Small intestine (tissue), 16 donors: ENCODE measurements at places on chromosomes 6 and 20.
A peak's percentile ranks its signal among the peaks of the same experiment; 100 is the strongest.

- no peaks in the 10 kb centered on the region for H3K36me3 ChIP-seq
- no peak overlapping the region for H3K27ac ChIP-seq
- H3K4me3 ChIP-seq: no peak overlapping the region
- no peaks in the 10 kb centered on the region for H3K4me1 ChIP-seq
- no peaks in the 10 kb centered on the region for H3K27me3 ChIP-seq
These were observed 104.4 kb upstream of the ESR1 start for GRCh38 chr6:151702851-151703658.

DNA sequence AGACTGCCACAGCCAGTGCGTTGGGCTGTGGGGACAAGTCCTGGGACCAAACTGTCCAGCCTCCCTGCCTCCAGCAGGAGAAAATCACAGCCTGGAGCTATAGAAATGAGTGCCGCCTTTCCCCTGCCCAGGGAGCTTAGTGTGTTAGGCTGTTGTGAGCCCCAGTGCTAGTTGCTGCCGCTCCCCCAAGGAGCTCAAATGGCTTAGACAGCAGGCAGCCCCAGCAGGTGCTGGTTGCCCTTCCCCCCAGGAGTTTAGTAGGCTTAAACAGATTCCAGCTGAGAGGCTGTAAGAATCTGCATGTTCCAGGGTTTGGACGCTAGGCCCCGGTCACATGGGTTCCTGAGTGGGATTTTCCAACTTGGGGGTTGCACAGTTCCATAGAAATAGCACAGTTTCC, 27.2 kb upstream of the HMGN3 start:
- H3K4me1 ChIP-seq: no peaks in the 10 kb centered on the region
- H3K36me3 ChIP-seq: no peaks in the 10 kb centered on the region
- H3K27me3 ChIP-seq: no peaks in the 10 kb centered on the region
- no peak overlapping the region for H3K4me3 ChIP-seq
- no peak overlapping the region for H3K27ac ChIP-seq
- no peak for DNase-seq

DNA sequence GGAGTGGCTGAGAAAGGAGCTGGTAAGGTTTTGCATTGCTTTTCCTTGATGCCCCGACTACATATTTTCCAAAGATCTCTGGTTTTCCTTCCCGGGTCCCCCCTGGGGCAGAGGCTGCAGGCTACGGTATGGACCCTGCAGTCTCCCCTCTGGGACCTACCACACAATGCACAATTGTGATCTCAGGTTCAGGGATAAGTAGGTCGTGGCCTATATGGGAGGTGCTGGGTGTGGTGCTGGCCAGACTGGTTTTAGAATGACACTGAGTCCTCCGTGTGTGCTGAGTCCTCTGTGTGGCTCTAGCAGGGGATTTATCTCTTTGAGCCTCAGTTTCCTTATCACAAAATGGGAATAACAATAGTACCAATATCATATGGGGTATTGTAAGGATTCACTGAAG, 376 bp downstream of the C20orf202 start:
- no peaks in the 10 kb centered on the region for H3K36me3 ChIP-seq
- no peaks in the 10 kb centered on the region for H3K4me1 ChIP-seq
- H3K4me3 ChIP-seq: no peak overlapping the region
- H3K27ac ChIP-seq: no peak overlapping the region

GRCh38 chr6:17418281-17419188, 25.1 kb downstream of the CAP2 start:
- H3K4me3 ChIP-seq: no peak overlapping the region
- no peak for DNase-seq
- H3K4me1 ChIP-seq: no peaks in the 10 kb centered on the region
- H3K27me3 ChIP-seq: no peaks in the 10 kb centered on the region
- H3K27ac ChIP-seq: peak overlapping the region; percentile 28
- H3K36me3 ChIP-seq: no peaks in the 10 kb centered on the region

- H3K27ac ChIP-seq: no peak overlapping the region
- H3K4me1 ChIP-seq: no peaks in the 10 kb centered on the region
- no peaks in the 10 kb centered on the region for H3K36me3 ChIP-seq
- H3K4me3 ChIP-seq: no peak overlapping the region
These were observed 264.5 kb downstream of the PREX1 start for GRCh38 chr20:48563191-48563870.

DNA sequence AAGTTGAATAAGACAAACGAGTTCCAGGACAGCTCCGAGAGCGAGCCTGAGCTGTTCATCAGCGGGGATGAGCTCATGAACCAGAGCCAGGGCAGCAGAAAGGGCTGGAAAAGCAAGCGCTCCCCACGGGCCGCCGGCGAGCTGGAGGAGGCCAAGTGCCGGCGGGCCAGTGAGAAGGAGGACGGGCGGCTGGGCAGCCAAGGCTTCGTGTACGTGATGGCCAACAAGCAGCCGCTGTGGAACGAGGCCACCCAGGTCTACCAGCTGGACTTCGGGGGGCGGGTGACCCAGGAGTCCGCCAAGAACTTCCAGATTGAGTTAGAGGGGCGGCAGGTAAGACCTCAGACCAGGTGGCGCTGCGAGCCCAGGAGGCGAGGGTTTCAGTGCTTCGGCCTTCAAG, 56.0 kb upstream of the TMEM181 start:
- DNase-seq: no peak
- H3K4me1 ChIP-seq: no peaks in the 10 kb centered on the region
- H3K36me3 ChIP-seq: peaks cover 16% of the 10 kb centered on the region
- no peaks in the 10 kb centered on the region for H3K27me3 ChIP-seq
- no peak overlapping the region for H3K4me3 ChIP-seq

- H3K4me3 ChIP-seq: no peak overlapping the region
- H3K27me3 ChIP-seq: no peaks in the 10 kb centered on the region
- H3K36me3 ChIP-seq: peaks cover 3% of the 10 kb centered on the region
- no peaks in the 10 kb centered on the region for H3K4me1 ChIP-seq
These were observed 264.5 kb downstream of the KIF16B start for GRCh38 chr20:16308754-16309153.

GRCh38 chr6:53795702-53796450, 1.1 kb downstream of the LRRC1 start:
- peak overlapping the region; percentile 68 for H3K4me3 ChIP-seq
- peaks cover 6% of the 10 kb centered on the region for H3K4me1 ChIP-seq
- no peaks in the 10 kb centered on the region for H3K27me3 ChIP-seq
- no peaks in the 10 kb centered on the region for H3K36me3 ChIP-seq
- peak overlapping the region; percentile 42 for H3K27ac ChIP-seq
- DNase-seq: peak; percentile 79

- no peaks in the 10 kb centered on the region for H3K27me3 ChIP-seq
- no peak overlapping the region for H3K27ac ChIP-seq
- H3K4me3 ChIP-seq: no peak overlapping the region
- no peaks in the 10 kb centered on the region for H3K4me1 ChIP-seq
- no peaks in the 10 kb centered on the region for H3K36me3 ChIP-seq
These were observed 91.5 kb downstream of the HTR1B start for GRCh38 chr6:77371748-77372147.

GRCh38 chr6:117615750-117616390, 13.6 kb upstream of the GOPC start:
- H3K4me1 ChIP-seq: no peaks in the 10 kb centered on the region
- H3K4me3 ChIP-seq: no peak overlapping the region
- no peaks in the 10 kb centered on the region for H3K27me3 ChIP-seq
- DNase-seq: no peak
- no peak overlapping the region for H3K27ac ChIP-seq

- H3K4me3 ChIP-seq: no peak overlapping the region
- H3K4me1 ChIP-seq: peaks cover 3% of the 10 kb centered on the region
- H3K27me3 ChIP-seq: no peaks in the 10 kb centered on the region
- DNase-seq: no peak
These were observed 387.7 kb upstream of the SASH1 start for GRCh38 chr6:147954938-147955337.

- H3K4me1 ChIP-seq: no peaks in the 10 kb centered on the region
- no peaks in the 10 kb centered on the region for H3K36me3 ChIP-seq
- no peak overlapping the region for H3K27ac ChIP-seq
- peak; percentile 5 for DNase-seq
- no peaks in the 10 kb centered on the region for H3K27me3 ChIP-seq
- H3K4me3 ChIP-seq: no peak overlapping the region
These were observed 28.5 kb upstream of the SNRPB2 start for GRCh38 chr20:16701296-16701695.

- no peak for DNase-seq
These were observed 9.9 kb downstream of the PROCR start for GRCh38 chr20:35181731-35182130.

DNA sequence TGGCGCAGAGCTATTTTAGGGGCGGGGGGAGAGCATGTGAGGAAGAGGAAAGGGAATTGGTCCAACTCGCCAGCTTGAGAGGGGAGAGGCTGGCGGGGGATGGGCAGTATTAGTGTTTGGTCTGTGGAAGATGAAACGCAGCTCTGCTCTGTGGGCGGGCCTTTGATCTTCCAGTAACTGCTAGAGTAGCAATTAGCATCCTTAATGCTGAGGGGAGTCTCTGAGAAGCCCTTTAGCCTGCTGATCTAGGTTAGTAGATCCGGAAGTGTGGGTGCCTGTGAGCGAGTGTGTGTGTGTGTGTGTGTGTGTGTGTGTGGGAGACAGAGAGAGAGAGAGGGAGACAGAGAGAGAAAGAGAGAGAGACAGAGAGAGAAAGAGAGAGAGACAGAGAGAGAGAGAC, 117.2 kb upstream of the BACH2 start:
- no peaks in the 10 kb centered on the region for H3K4me1 ChIP-seq
- DNase-seq: peak; percentile 53
- H3K4me3 ChIP-seq: peak overlapping the region; percentile 13
- no peak overlapping the region for H3K27ac ChIP-seq

- no peak overlapping the region for H3K4me3 ChIP-seq
- peaks cover 19% of the 10 kb centered on the region for H3K36me3 ChIP-seq
- H3K27me3 ChIP-seq: no peaks in the 10 kb centered on the region
- DNase-seq: peak; percentile 54
These were observed 81.8 kb downstream of the KIF16B start for GRCh38 chr20:16491294-16491905.

DNA sequence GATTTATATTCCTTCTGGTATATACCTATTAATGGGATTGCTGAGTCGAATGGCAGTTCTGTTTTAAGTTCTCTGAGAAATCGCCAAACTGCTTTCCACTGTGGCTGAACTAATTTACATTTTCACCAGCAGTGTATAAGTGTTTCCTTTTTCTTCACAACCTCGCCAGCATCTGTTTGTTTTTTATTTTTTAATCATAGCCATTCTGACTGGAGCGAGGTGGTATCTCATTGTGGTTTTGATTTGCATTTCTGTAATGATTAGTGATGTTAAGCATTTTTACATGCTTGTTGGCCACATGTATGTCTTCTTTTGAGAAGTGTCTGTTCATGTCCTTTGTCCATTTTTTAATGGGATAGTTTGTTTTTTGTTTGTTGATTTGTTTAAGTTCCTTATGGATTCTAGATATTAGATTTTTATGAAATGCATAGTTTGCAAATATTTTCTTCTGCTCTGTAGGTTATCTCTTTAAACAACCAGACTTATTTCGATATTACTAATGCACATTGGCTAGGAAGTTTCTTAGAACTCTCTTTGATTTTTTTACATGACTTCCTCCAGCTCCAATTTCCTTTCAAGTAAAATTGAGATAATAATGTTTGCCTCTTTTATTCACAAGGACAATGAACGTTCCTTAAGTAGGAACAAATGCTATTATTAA, 12.2 kb upstream of the VNN1 start:
- DNase-seq: no peak
- H3K4me1 ChIP-seq: no peaks in the 10 kb centered on the region
- no peak overlapping the region for H3K27ac ChIP-seq
- no peaks in the 10 kb centered on the region for H3K36me3 ChIP-seq

GRCh38 chr6:116531675-116532570, 13.6 kb downstream of the TRAPPC3L start:
- no peaks in the 10 kb centered on the region for H3K27me3 ChIP-seq
- H3K4me3 ChIP-seq: no peak overlapping the region
- H3K36me3 ChIP-seq: no peaks in the 10 kb centered on the region
- H3K27ac ChIP-seq: no peak overlapping the region
- H3K4me1 ChIP-seq: no peaks in the 10 kb centered on the region

DNA sequence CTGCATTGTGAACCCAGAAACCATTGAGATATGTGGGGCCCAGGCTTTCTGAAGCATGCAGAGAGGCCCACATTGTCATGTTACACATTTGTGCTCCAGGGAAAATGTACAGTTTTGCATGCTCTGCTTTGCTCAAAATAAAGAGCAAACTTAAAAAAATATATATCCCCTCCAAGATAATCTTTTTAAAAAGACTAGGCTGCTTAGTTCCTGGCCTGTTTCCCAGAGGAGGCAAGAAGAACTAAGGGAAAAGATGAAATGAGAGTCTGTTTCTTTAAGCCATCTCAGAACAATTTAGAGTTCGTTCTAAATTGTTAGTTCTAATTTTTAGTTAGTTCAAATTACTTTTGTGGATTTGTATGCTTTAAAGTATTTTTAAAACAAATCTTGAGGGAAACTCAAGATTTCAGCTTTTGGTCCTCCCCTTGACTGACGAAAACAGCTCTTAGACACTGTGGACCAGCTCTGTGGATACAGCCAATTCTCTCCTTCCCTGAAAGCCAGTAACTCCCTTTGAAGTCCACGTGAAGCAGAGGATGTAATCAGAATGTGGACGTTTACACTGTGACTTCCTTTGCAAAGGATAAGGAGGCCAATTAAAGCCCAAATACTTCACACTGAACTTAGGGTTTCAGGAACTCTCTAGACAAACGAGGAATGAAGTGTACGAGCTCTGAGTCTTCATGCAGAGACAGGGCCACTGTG, 84.7 kb downstream of the CD164 start:
- no peaks in the 10 kb centered on the region for H3K36me3 ChIP-seq
- H3K27me3 ChIP-seq: no peaks in the 10 kb centered on the region
- no peak overlapping the region for H3K27ac ChIP-seq
- no peak overlapping the region for H3K4me3 ChIP-seq
- peaks cover 4% of the 10 kb centered on the region for H3K4me1 ChIP-seq

DNA sequence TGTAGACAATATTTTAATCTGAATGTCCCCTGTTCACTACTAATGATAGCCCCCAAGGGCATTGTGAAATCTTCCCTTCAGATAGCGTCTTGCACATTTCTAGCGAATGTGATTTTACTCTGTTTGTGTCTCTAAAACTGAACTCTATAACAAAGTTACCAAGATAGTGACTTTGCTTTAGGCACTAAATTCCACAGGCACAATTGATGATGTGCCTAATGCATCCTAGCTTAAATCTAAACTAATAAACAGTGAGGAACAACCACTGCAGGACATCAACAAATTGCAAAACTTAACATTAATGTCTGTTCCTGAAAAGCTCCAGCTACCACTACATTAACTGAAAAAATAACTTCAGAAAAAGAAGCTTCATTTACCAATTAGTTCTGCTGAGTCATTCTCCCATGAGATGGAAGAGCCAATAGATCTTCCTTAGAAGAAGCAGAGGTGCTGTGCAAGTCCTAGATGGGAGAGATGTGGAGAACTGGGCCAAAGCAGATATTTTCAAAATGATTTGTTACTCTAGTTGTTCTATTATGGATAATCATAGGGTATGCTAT, 1065.0 kb downstream of the EPHA7 start:
- no peak overlapping the region for H3K4me3 ChIP-seq
- H3K27me3 ChIP-seq: no peaks in the 10 kb centered on the region
- H3K4me1 ChIP-seq: no peaks in the 10 kb centered on the region

DNA sequence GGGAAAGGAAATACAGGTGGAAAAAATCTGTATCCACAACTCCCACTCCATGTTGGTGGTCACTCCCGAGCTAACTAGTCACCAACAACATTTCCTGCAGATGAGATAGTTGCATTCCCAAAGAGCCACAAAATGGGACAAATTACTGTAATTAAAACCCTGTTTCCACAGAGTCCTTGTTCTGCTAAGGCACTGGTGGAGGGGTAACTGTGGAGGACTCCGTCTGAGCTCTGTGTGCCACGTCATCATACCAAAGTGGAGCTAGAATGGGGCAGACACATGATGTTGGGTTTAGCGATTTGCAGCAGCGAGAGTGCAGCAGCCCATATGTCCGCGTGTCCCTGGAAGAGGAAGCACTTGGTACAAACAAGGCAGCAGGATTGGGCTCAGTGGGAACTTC, 172.5 kb upstream of the KCNK16 start:
- DNase-seq: no peak
- no peaks in the 10 kb centered on the region for H3K36me3 ChIP-seq
- H3K27ac ChIP-seq: no peak overlapping the region
- H3K4me3 ChIP-seq: no peak overlapping the region
